Fibroblast of lung (primary cell): ENCODE measurements at places on chromosomes 3 and 15. TPM values are rescaled to one million over a fixed set of nuclear protein-coding genes. Genes with fewer than 3 reads are reported as not detected.

ITIH1 gene
- total RNA-seq = not detected in 2 replicates

LTF gene
- total RNA-seq = not detected in 2 replicates

AEN gene
- 68.1 and 83.7 TPM in 2 replicates for total RNA-seq

RLBP1 gene
- not detected in 2 replicates for total RNA-seq

CTXN2 gene
- total RNA-seq = not detected in 2 replicates

SEMA6D gene
- total RNA-seq = 9.5 and 13.4 TPM in 2 replicates

EOMES gene
- total RNA-seq = under 0.01 TPM in 1 of 2 replicates, not detected in the other

EXD1 gene
- total RNA-seq = 0.17 TPM in 1 of 2 replicates, not detected in the other

WDR76 gene
- 4.6 and 5.8 TPM in 2 replicates for total RNA-seq

CHRD gene
- total RNA-seq = 1.3 and 4.8 TPM in 2 replicates

THPO gene
- total RNA-seq = 0.50 and 0.51 TPM in 2 replicates

UTS2B gene
- 0.51 and 0.99 TPM in 2 replicates for total RNA-seq

ANKDD1A gene
- total RNA-seq = 6.7 and 13.2 TPM in 2 replicates

CMTM8 gene
- under 0.01 and 0.26 TPM in 2 replicates for total RNA-seq

LINGO1 gene
- not detected in 2 replicates for total RNA-seq

TOP2B gene
- total RNA-seq = 66.8 and 71.2 TPM in 2 replicates

B3GALNT1 gene
- 13.1 and 15.9 TPM in 2 replicates for total RNA-seq

CLDN11 gene
- total RNA-seq = 107 and 131 TPM in 2 replicates
